ENCODE measurements at places on chromosomes 1 and 21. TPM values are rescaled to one million over a fixed set of nuclear protein-coding genes. Genes with fewer than 3 reads are reported as not detected.

The OR2L13 gene
- total RNA-seq: not detected

The CBR3 gene
- 3.0 TPM for total RNA-seq

The CFAP410 gene
- 3.6 TPM for total RNA-seq

The PROK1 gene
- total RNA-seq: not detected

The TMEM200B gene
- 0.13 TPM for total RNA-seq

The ANKRD45 gene
- 0.13 TPM for total RNA-seq

The CACNA1E gene
- total RNA-seq: under 0.01 TPM

The PLEKHN1 gene
- 0.51 TPM for total RNA-seq

DNA sequence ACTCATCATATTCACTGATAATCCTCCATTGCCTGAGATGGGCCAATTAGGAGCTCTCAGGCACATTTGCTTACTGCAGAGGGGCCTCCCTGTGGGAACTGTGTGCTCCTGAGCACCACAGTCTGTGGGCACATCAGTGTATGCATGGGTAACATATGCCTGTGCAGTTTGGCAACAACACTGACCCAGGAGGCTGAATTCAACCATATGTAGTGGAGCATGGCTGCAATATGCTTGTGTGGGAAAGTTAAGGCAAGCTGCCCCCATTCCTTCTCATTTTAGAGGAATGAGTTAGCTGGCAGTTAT is 11.8 kb upstream of the FMOD start:
- DNase-seq: no peak

GRCh38 chr1:245007852-245008251 is 143.5 kb upstream of the HNRNPU start:
- no peak for DNase-seq

GRCh38 chr1:218344814-218345672 is at the start of gene TGFB2:
Gene TGFB2 (plus strand): TSS chr1:218345336. CDS start chr1:218346702, 1,366 bp downstream.
- DNase-seq: peak; percentile 87

DNA sequence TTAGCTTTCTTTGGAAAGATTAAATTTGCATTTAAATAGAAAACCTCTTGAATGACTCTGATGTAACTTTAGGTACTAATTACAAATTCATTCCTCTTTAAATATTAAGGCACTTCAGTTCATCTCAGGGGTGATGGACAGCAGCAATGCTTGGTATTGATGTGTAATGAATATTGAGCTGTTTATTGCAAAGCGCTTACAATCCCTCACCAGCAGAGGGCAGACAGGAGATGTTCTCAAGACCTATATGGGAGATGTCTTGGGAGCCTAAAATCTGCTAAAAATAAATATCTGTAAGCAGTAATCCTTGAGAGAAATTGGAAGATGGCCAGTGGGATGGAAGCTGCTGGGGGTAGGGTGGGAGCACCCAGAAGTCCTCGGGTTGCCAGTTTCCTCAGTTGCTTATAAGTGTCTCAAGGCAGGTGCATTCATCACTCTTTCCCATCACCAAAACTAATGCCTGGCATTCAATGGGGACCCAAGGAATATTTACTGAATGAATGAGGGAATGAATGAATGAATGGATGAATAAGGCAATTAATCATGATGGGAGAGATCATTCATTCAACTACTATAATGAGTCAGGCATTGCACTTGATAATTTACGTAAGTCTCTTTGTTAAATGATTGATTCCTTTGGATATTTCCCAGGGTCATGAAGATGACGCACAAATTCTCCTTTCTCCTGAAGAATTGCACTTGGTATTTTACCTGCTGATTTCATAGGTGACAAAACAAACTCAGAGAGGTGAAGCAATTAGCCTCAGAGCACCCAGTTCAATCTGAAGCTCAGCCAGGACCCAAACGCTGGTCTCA is 2.3 kb downstream of the KLHDC8A start:
- DNase-seq: peak; percentile 25

GRCh38 chr1:62908168-62908695 is 124.3 kb downstream of the ATG4C start:
- DNase-seq: no peak

- DNase-seq: no peak
These were observed at the start of gene LENEP for GRCh38 chr1:154993572-154994268. Gene LENEP (plus strand): TSS chr1:154993586. CDS start chr1:154993608, 22 bp downstream.

DNA sequence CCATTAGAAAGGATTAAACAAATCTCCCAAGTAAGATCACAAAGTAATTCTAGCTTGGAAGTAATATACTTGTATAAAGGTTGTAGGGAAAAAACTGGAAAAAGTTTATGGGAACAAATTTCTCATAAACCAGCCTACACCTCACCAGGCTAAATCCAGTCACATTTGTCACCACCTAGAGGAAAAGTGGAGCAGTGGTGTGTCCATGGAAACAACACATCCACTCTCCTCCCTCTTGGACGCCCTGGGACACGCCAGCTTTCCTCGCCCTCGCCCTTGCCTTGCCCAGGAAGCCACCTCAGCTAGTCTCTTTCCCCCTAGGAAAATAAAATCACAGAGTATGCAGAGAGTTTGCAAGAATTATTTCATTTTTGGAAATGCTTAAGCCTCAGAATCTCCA is 2.2 kb downstream of the PALMD start:
- DNase-seq: peak; percentile 93

GRCh38 chr1:213666113-213666512 is 321.7 kb upstream of the PROX1 start:
- DNase-seq: no peak

GRCh38 chr1:232542633-232543593 is 87.0 kb downstream of the SIPA1L2 start:
- no peak for DNase-seq

DNA sequence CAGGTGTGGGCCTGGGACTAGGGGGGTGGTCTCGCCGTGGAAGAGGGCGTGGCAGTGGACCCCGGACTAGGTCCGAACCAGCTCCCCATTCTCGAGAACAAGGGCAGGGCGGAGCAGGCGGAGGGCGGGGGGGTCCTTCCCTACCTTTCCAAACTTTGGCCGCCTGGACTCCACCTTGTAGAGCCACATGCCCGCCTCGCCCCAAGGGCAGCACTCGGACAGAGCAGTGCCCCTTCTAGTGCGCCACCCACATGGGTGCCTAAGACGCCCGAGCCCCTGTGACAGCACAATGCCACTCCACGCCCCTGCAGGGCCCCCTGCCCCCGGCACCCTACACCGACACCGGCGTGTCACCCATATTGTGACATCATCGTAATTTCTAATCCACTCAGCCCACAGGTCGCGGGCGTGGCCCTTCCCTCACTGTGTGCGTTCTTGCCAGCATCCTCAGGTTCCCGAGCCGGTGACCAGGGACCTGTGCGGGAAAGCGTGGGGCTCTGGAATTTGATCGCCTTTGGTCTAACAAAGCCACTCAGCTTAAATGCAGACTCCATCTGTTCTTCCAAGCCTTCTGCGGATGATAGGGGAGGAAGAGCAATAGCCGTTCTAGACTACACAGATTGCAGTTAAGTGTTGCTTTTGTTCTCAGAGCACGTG is 553 bp upstream of the STMN1 start:
- no peak for DNase-seq

DNA sequence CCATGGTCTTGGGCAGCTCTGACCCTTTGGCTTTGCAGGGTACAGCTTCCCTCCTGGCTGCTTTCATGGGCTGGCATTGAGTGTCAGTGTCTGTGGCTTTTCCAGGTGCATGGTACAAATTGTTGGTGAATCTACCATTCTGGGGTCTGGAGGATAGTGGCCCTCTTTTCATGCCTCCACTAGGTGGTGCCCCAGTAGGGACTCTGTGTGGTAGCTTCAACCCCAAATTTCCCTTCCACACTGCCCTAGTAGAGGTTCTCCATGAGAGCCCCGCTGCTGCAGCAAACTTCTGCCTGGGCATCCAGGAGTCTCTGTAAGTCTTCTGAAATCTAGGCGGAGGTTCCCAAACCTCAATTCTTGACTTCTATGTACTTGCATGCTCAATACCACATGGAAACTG is 494.5 kb upstream of the LRRC7 start:
- DNase-seq: no peak

DNA sequence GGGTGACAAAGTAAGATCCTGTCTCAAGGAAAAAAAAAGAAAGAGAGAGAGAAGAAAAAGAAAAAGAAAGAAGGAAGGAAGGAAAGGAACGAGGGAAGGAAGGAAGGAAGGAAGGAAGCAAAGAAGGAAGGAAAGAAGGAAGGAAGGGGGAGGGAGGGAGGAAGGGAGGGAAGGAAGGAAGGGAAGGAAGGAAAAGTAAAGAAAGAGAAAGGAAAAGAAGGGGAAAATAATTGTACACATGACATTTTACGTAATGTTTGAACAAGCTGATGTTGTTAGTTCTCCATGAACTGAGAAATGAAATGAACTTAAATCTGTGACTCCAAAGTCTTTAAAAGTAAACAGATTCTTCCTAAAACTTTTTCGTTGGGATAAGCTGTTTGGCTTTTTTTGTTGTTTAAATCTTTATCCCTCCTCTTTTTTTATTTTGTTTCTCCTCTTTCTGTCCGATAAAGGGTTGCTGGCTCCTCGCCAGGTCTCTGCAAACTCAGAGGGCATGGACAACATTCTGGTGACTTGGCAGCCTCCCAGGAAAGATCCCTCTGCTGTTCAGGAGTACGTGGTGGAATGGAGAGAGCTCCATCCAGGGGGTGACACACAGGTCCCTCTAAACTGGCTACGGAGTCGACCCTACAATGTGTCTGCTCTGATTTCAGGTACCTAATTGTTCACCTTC is 59.8 kb downstream of the IL12RB2 start:
- peak; percentile 56 for DNase-seq

GRCh38 chr1:192067360-192067759 is 90.9 kb upstream of the RGS18 start:
- no peak for DNase-seq

Measured in dermis microvascular lymphatic vessel endothelial cell (primary cell).